ENCODE measurements at places on chromosomes 3 and 15.

- peak; percentile 48 for DNase-seq
- no peaks in the 10 kb centered on the region for H3K27me3 ChIP-seq
- H3K36me3 ChIP-seq, result no peaks in the 10 kb centered on the region
- peaks cover 26% of the 10 kb centered on the region for H3K4me1 ChIP-seq
- H3K4me3 ChIP-seq, result peak overlapping the region; percentile 78
Observed at GRCh38 chr15:37098468-37099318, 1.7 kb downstream of the MEIS2 start.

GRCh38 chr3:146035366-146035765 lies 125.6 kb downstream of the PLOD2 start:
- no peaks in the 10 kb centered on the region for H3K27me3 ChIP-seq
- DNase-seq, result no peak
- no peaks in the 10 kb centered on the region for H3K4me1 ChIP-seq
- H3K27ac ChIP-seq, result no peak overlapping the region

- H3K4me3 ChIP-seq, result no peak overlapping the region
- no peak overlapping the region for H3K27ac ChIP-seq
- H3K27me3 ChIP-seq, result no peaks in the 10 kb centered on the region
- peaks cover 21% of the 10 kb centered on the region for H3K4me1 ChIP-seq
Observed at GRCh38 chr3:156418428-156418827, 136.5 kb downstream of the SSR3 start.

GRCh38 chr3:183812761-183813445 lies 12.5 kb downstream of the MAP6D1 start:
- H3K4me1 ChIP-seq, result no peaks in the 10 kb centered on the region
- DNase-seq, result no peak
- no peak overlapping the region for H3K27ac ChIP-seq
- H3K4me3 ChIP-seq, result no peak overlapping the region
- H3K36me3 ChIP-seq, result peaks cover 68% of the 10 kb centered on the region

GRCh38 chr15:42719043-42719442 lies 17.9 kb downstream of the CDAN1 start:
- no peak overlapping the region for H3K4me3 ChIP-seq
- H3K27ac ChIP-seq, result no peak overlapping the region
- no peak for DNase-seq

DNA sequence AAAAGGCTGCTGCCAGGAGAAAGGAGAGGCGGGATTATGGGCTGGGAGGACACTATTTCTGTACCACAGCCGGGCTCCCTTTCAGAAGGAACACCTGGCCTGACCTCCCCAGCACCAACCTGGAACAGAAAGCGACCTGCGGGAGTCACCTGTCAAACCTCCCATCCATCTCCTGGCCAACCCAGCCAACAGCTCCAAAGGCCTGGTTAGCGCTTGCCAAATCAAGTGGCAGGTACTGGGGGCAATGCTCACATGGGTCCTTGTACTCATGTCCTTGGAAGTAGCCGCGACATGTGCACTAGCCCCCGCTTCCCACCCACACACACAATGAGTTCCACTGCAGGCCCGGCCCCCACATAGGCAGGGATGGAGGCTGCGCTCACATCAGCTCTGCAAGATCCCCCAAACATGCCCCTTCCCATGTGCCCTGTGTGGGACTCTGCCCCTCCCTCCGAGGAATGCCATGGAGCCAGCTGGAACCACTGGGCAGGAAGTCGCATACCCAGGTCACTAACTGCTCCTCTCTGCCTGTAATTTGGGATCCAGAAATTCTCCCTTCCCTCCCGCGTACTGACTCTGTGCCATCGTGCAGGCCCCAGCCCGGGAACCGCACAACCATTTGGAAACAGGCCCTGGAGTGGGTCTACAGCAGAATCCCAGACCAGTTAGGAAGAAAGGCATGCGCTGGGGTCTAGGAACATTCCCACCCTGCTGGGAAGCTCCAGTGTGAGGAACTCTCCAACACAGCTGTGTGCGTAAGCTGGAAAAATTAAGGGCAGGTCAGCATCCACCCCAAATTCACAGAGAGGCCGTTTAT lies 98.9 kb downstream of the LRIG1 start:
- H3K27ac ChIP-seq, result no peak overlapping the region
- peaks cover 37% of the 10 kb centered on the region for H3K4me1 ChIP-seq
- H3K27me3 ChIP-seq, result no peaks in the 10 kb centered on the region

DNA sequence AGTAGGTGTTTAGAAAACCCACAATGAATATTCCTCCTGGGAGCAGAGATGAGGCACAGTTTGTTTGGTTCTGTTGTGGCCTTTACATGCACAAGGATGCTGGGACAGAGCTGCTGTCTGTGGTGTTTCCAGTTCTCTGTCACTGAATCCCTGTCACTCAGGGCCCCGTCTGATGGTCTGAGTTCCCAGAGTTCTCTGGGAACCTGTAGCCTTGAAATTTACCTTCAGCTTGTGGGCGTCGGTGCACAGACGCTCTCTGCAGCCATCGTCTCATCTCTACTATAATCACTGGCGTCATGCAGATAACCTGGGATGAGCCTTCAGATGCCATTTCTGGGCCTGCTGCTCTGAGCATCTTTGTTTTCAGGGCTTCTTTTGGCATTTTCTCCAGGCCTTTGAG lies 81.9 kb downstream of the LRRK1 start:
- no peak overlapping the region for H3K4me3 ChIP-seq
- DNase-seq, result no peak
- no peaks in the 10 kb centered on the region for H3K4me1 ChIP-seq
- no peak overlapping the region for H3K27ac ChIP-seq
- no peaks in the 10 kb centered on the region for H3K27me3 ChIP-seq
- H3K36me3 ChIP-seq, result no peaks in the 10 kb centered on the region

GRCh38 chr15:65532738-65533051 lies 2.4 kb downstream of the HACD3 start:
- H3K27me3 ChIP-seq, result no peaks in the 10 kb centered on the region
- H3K27ac ChIP-seq, result no peak overlapping the region
- no peak overlapping the region for H3K4me3 ChIP-seq
- DNase-seq, result no peak
- no peaks in the 10 kb centered on the region for H3K36me3 ChIP-seq

DNA sequence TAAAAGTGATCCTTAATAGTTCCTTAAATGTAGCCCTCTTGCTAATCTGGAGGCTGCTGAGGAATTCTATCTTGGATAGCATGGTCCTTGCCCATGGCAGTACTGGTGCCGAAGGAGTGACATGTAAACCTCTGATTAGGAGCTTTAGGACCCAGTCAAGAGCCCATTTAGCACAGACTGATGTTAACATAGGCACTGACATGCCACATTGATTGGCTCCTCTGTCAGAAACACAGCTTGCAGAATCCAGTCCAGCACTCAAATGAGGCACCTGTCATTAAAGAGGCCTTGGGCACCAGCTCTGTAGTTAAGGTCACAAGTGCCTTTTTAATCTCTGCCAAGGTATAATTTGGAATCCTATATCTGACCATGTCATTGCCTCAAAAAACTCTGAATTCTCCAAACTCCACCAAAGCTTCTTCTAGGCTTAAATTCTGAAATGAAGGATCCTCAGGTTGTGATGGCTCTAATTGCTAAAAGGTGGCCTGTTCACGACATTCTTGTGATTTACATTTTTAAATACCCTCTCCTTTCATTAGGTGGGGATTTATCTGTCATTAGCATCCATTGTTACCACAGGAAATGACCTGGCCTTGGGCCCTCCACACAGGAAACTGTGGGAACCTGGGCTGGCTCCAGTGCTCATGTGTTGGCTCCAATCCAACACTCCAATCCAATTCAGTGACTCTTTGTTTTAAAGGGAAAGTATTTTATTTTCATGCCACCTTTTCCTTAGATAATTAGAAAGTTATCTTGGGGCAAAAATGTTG lies 57.3 kb upstream of the RNF7 start:
- H3K4me1 ChIP-seq, result peaks cover 30% of the 10 kb centered on the region
- no peaks in the 10 kb centered on the region for H3K36me3 ChIP-seq
- H3K27me3 ChIP-seq, result no peaks in the 10 kb centered on the region

- no peak within 1 kb of the TSS for H3K4me3 ChIP-seq
- DNase-seq, result no peak
- peaks cover under 1% of the 10 kb centered on the region for H3K4me1 ChIP-seq
Observed at GRCh38 chr3:149474250-149474817, at the start of gene TM4SF4. Gene TM4SF4 (plus strand): TSS chr3:149474697. CDS start chr3:149474878, 181 bp downstream.

DNA sequence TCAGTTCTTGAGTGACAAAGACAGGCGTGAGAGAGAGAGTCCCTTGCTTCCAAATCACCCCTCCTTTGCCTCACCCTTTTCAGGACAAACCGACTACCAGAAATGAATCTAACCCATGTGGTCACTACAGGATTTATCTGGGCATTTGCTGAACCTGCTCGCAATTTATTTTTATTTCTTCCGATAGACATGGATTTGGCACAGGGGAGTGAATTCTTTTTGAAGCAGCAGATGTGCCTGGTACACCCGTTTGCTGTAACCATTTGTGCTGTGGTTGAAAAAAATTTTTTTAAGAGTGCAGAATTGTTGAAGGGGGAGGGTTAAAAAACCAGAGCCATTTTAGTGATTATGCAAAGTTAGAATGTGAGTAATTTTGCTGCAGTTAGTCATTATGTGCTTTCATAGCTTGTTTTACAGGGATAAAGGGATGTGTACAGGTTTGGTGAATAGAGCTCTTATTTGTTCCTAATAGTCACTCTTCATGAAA lies 442.0 kb downstream of the LPP start:
- H3K27me3 ChIP-seq, result no peaks in the 10 kb centered on the region
- H3K27ac ChIP-seq, result no peak overlapping the region
- H3K4me3 ChIP-seq, result no peak overlapping the region

- peaks cover 78% of the 10 kb centered on the region for H3K4me1 ChIP-seq
- no peaks in the 10 kb centered on the region for H3K27me3 ChIP-seq
- peak overlapping the region; percentile 68 for H3K27ac ChIP-seq
Observed at GRCh38 chr3:13018043-13018451, 55.2 kb downstream of the IQSEC1 start.

DNA sequence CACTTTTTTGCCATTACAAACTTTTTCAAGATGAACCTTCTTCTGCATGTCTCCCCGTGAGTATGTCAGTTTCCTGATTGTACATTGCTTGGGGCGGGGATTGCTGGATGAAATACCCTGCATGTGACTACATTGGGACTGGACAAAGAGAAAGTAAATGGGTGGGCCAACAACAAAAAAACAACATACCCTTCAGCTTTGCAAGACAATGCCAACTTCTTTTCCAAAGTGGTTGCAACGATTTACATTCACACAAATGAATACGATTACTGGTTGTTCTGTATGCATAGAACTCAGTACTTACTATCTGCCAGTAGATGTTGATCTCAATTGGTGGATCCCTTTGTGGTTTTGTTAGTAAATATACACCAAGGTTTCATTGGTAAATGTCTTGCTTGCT lies 908.4 kb downstream of the AGBL1 start:
- H3K27ac ChIP-seq, result no peak overlapping the region
- no peak for DNase-seq
- no peaks in the 10 kb centered on the region for H3K36me3 ChIP-seq
- no peak overlapping the region for H3K4me3 ChIP-seq
- no peaks in the 10 kb centered on the region for H3K27me3 ChIP-seq

GRCh38 chr15:44882499-44882968 lies 74.0 kb upstream of the TERB2 start:
- peaks cover 2% of the 10 kb centered on the region for H3K27me3 ChIP-seq
- no peak overlapping the region for H3K27ac ChIP-seq
- no peak overlapping the region for H3K4me3 ChIP-seq

GRCh38 chr3:148955544-148956346 lies 35.6 kb upstream of the GYG1 start:
- H3K36me3 ChIP-seq, result no peaks in the 10 kb centered on the region
- DNase-seq, result no peak
- no peaks in the 10 kb centered on the region for H3K27me3 ChIP-seq
- no peak overlapping the region for H3K4me3 ChIP-seq
- H3K27ac ChIP-seq, result peak overlapping the region; percentile 31

DNA sequence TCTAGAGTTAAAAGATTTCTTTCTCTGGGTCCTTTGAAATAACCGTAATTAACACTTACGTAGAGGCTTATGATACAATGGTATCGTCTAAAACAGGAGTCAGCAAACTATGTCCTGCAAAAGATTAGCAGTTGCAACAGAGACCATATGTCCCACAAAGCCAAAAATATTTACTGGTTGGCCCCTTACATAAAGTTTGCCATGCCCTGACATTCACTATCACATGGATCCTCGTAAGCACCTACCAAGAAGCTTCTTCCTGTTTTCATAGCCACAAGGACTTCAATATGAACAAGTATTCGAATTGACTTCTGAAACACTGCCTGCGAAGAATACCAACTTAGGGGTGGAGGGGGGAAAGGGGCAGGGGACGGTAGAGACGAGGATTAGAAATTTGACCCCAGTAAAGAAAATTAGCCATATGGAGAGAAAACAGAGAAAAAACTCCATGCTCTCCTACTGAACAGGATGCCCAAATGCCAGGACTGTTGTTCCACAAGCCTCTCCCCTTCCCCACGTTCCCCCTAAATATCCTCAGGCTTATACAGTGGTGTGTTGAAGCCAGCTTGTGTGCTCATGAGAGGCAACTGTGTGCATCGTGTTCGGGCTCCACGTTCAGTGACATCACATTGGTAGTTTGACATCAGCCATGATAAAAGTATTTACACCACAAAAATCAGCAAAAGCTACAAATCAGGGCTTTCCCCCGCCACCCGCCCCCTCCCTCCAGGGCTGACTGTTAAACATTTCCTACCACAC lies 144.1 kb upstream of the HES1 start:
- H3K27ac ChIP-seq, result no peak overlapping the region
- no peak for DNase-seq
- no peaks in the 10 kb centered on the region for H3K27me3 ChIP-seq
- H3K4me1 ChIP-seq, result no peaks in the 10 kb centered on the region
- no peak overlapping the region for H3K4me3 ChIP-seq

DNA sequence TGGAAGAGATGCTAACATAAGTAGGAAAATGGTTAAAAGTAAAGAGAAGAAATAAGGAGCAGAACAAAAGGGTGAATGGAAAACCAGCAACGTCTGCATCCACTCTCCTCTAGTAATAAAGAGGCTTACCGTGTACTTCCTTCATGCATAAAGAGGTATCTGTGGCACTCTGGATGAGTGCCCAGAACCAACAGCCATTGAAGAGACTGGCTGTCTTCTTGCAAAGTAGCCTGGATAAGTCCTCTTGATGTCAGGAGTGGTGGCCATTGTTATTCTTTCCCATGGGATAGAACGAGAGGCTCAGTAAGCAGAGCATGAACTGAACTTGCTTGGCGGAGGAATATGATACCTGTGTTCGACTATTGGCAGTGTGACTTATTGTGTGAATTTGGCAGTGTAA lies 186.2 kb upstream of the RASGRP1 start:
- DNase-seq, result no peak
- H3K27me3 ChIP-seq, result no peaks in the 10 kb centered on the region
- no peak overlapping the region for H3K27ac ChIP-seq
- H3K36me3 ChIP-seq, result no peaks in the 10 kb centered on the region
- H3K4me3 ChIP-seq, result no peak overlapping the region

GRCh38 chr3:150691414-150692040 lies 12.2 kb downstream of the ERICH6 start:
- no peak overlapping the region for H3K27ac ChIP-seq
- H3K4me1 ChIP-seq, result no peaks in the 10 kb centered on the region
- H3K36me3 ChIP-seq, result no peaks in the 10 kb centered on the region
- DNase-seq, result no peak
- H3K27me3 ChIP-seq, result no peaks in the 10 kb centered on the region
